PC-3 (cell line): ENCODE measurements at places on chromosomes 6 and 20.

DNA sequence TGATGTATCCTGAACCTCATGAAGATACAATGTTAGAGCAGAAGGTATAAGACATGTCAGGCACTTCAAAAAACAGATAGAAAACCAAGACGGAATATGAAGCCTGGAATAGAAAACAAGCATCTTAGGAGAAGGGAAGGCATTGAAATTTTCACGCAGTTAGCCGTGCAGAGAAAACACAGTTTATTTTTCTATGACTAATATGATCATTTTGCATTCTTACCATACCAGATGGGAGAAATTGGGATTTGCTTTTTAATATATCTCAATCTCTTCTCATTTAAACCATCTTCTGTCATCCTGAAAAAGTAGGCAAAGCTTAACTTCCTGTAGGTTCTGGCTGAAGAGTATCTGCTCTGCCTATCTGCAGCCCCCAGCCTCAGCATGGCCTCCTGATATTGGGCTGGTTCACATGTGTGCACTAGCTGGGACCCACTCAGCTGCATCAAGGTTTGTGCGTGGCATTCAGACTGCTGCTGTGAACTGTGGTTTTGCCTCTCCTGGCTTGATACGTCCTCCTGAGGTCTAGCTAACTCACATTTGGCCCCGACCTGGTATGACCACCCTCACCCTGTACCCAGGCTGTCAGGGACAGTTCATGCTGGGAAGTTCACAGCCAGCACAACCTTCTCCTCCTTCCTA lies 392.5 kb upstream of the SASH1 start:
- DNase-seq: no peak

DNA sequence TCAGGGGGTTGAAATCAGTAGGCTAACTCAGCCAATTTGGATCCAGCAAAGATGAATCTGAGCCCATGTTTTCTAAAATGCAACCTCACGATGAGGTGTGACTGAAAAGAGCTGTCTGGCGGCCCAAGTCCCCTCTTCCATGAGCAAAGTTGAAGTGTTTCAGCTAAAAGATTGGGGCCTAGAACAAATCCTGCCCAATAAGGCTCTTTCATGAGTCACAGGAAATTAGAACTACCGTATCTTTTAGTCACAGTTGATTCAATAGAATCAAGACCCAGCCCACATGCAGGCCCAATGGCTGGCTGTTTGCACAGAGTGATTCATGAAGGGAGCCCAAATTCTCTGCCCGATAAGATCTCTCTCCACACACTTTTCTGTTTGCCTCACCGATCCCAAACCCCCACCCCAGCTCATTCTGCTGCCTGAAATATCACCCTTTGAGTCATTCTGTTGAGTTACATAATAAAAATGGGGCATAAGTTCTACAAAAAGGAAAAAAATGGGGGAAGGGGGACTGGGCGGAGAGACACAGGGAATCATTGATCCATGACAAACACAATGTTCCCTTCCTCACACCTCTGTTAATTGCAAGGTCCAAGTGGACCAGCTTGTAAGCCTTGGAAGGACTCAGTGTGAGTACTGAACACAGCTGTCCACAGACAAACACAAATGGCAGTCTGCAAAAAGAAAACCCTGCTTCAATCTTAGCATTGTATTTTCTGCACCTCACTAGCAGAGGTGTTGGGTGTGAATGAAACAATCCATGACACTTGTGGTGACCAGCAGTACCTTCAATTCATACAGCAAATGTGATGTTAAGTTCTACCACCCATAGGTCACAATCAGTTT lies 13.8 kb downstream of the FOXQ1 start:
- peak; percentile 99 for DNase-seq

- no peak for DNase-seq
Observed at GRCh38 chr6:168538892-168539811, 98.2 kb downstream of the SMOC2 start.

GRCh38 chr20:36472637-36473090 lies 68.7 kb upstream of the MYL9 start:
- DNase-seq: peak; percentile 46
